ENCODE measurements at places on chromosomes 5 and 9.

- no peak for DNase-seq
These were observed 357.6 kb upstream of the RPS23 start for GRCh38 chr5:82635561-82636288.

- DNase-seq = no peak
These were observed 60.8 kb downstream of the MLLT3 start for GRCh38 chr9:20561531-20561930.

- DNase-seq = no peak
These were observed 317.0 kb upstream of the ADCY2 start for GRCh38 chr5:7078901-7079300.

GRCh38 chr5:143308731-143309130, 94.8 kb downstream of the NR3C1 start:
- no peak for DNase-seq

DNA sequence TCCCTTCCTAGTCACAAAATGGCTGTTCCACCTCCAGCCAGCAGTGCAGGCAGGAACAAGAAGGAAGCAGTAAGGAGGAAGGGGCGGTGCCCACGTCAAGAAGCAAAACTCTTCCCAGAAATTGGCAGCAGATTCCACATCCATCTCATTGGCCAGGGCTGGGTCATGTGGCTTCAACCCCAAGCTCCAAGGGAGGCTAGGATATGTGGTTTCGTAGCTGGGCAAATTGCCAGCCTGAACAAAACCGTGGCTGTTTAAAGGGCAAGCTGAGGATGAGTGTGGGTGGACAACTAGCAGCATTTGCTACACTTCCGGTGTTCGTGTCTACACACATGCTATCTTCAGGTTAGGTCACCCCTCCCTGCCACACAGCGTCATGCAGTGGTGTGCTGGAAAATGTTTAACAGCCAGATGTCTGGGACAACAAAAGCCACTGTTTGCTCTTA, 92.1 kb upstream of the MAP1B start:
- DNase-seq = peak; percentile 46

DNA sequence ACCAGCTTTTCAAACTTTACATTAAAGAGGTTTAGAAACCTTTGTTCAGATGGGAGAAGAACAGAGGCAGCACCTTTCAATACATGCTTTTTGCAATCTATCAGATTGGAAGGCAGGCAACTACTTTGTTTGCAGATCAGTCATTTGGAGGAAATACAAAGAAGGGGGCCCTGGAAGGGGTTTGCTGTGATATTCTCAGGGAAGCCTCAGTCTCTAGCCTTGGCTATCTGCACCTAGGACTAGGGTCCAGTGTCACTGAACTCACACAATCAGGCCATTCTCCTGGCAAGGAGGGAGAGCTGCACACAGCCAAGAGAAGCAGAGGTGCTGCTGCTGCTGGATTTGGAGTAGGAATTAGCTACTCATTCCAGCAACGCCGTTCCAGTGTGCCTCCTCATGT, 79.5 kb downstream of the CRB2 start:
- no peak for DNase-seq

GRCh38 chr9:101398930-101399642, 435 bp downstream of the ZNF189 start:
- peak; percentile 11 for DNase-seq

DNA sequence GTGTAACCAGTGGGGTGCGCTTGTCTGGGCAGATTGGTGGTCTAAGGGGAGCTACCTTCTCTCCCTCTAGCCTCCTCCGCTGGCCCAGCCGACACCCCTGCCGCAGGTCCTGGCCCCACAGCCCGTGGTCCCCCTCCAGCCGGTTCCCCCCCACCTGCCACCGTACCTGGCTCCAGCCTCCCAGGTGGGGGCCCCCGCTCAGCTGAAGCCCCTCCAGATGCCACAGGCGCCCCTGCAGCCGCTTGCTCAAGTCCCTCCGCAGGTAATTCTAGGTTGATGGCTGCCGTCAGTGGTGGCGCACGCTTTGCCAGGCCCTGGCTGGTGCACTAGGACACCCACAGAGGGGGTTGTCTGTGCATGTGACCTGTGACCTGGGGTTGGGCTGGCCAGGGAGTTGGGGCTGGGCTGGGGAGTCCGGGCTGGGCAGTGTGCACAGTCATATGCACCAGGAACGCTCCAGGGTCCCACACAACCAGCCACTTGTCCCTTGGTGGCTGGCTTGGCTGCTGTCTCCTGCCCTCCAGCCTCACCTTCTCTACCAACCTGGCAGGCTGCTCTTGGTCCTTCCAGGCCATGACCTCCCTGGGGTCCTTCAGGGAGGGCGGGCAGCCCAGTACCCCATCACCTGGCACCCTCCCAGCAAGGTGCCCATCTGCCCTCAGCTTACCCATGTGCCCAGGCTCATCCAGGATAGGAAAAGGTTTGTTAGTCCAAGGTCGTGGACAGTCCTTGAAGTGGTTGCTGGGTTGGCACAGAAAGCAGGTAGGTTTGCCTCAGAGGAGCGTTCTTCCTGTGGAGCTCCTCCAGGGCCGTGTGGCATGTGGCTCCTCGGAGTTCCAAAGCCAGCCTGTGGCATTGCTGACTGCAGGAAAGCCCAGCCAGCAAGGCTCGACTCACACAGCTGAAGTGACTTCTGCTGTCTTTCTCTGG, 73.2 kb downstream of the WNK2 start:
- DNase-seq = no peak

DNA sequence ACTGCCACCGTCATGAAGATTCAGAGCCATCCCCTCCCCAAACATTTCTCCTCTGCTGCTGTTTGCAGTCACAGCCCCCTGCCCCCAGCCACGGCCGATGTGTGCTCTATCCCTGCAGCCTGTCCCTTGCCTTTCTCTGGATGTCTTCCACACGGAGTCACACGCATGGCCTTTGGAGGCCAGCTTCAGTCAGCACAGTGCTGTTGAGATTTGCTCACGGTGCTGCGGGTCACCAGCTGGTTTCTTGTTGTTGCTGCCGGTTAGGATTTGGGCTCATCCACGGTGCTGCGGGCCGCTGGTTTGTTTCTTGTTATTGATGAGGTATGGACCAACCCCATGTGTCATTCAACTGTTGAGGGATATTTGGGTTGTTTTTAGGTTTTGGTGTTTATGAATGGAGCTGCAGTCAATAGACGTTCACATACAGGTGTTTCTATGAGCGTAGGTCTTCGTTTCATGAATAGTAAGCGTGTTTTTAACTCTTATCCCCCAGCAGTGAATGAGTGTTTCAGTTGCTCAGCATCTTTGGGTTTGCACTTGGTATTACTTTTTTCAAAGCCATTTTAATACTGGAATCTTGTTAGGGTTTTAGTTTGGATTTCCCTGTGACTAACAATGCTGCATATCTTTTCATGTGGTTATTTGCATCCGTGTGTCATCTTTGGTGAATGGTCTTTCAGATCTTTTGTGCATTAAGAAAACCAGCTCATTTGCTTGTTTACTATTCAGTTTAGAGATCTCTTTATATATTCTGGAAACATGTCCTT, 57.6 kb downstream of the AHRR start:
- no peak for DNase-seq

- DNase-seq = no peak
These were observed 15.9 kb upstream of the SYNPO start for GRCh38 chr5:150624334-150625163.

DNA sequence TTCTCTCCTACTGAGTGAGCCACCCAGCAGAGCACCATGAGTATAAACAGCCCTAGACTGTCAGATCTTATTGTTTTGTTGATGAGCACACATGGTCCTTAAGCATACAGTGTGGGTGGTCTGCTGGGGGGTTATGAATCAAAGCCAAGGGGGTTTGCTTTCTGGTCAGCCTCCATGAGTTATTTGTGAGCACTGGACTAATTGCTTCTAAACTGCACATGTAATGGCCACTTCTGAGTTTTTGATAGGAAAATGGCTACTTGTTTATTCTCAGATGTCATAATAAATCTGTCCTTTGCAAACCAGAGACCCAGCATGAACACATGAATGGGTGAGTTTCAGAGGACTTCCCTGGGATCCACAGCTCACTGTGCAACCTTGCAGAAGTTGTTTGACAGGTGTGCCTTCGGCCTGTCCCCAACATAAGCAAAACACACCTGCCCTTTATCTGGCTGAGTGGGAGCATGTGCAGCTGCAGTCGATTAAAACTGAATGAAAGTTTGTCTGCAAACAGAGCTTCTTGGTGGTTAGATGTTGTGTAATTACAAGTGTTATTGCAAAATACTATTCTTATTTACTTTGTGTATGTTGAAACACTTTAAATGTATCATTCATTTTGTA, 35.9 kb downstream of the MAMDC2 start:
- DNase-seq = no peak

GRCh38 chr5:134411546-134412266, at the start of gene CDKN2AIPNL:
Gene CDKN2AIPNL, minus strand, starts transcription at chr5:134411881. Its CDS starts 27 bp downstream, at chr5:134411854.
- DNase-seq = peak; percentile 93

DNA sequence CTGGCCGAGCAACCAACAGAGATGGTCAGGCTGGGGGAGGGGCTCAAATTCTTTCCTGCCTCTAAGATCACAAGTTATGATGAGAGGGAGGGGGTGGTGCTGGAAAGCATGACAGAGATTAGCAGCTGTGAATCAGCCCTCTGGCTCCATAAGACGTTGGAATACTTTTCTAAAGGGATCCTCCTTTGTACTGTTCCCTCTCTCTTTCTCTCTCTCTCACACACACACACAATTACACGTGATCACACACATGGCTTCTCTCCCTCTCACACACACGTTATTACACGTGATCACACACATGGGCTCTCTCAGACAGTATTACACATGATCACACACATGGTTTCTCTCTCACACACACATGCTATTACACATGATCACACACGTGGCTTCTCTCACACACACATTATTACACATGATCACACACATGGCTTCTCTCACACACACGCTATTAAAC, at the start of gene SLC45A2:
TSS of gene SLC45A2 (minus strand) at position 23 of the 454 bp plus-strand sequence. CDS start 110 bp downstream, outside the sequence.
- no peak for DNase-seq

- no peak for DNase-seq
These were observed 116.7 kb downstream of the ADAMTS2 start for GRCh38 chr5:179228341-179229121.

- no peak for DNase-seq
These were observed 9.7 kb upstream of the ANKDD1B start for GRCh38 chr5:75601567-75601966.

- DNase-seq = no peak
These were observed 71.5 kb upstream of the MEF2C start for GRCh38 chr5:88954511-88954910.

GRCh38 chr5:152592416-152592815, 187.3 kb upstream of the NMUR2 start:
- DNase-seq = no peak

DNA sequence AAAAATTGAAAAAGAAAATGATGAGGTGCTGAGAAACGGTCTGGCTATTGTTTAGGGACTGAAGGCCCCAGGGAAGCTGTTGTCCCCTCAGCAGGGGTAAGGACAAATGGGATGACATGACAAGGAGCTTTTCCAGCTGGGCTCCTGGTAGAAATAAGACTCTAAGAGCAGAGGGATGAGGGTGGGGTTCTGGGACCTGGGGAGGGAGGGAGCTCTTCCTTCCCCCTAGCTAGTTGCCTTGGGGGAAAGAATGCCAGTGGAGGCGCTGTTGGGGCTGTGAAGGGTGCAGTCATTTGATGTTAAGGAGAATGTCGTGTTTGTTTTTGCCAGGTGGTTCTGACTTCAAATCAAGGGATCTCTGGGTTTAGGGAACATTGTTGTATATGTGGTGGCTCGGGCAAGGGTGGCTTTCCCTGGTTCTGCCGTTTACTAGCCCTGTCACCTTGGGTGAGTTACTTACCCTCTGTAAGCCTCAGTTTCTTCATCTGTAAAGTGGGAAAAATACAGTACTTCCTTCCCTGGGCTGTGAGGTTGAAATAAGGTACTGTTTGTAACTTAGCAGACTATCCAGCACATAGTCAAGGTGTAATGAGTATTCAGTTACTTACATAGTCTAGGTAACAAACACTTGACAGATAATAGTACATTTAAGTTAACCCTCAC, 47.8 kb downstream of the WWC1 start:
- DNase-seq = no peak

DNA sequence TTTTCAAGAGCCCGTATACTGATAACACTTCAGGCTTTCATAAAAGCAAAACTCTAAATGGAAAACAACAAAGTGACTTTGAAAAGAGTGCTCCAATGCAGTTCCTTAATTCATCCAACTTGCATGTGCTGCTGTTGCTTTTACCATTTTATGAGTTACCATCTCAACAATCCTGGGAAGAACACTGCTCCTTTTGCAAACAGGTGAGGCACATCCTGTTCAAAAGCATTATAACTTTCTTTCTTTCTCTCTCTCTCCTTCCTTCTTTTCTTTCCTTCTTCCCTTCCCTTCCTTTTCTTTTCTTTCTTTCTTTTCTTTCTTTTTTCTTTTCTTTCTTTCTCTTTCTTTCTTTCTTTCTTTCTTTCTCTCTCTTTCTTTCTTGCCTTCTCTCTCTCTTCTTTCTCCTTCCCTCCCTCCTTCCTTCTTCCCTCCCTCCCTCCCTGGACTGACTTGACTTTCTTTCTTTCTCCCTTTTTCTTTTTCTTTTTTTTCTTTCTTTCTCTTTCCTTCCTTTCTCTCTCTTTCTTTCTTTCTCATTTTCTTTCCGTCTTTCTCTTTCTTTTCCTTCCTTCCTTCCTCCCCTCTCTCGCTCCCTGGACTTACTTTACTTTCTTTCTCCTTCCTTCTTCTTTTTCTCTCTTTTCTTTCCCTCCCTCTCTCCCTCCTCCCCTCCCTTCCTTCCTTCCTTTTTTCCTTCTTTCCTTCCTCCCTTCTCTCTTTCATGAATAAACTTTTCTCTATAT, 11.2 kb upstream of the PARP8 start:
- DNase-seq = no peak

DNA sequence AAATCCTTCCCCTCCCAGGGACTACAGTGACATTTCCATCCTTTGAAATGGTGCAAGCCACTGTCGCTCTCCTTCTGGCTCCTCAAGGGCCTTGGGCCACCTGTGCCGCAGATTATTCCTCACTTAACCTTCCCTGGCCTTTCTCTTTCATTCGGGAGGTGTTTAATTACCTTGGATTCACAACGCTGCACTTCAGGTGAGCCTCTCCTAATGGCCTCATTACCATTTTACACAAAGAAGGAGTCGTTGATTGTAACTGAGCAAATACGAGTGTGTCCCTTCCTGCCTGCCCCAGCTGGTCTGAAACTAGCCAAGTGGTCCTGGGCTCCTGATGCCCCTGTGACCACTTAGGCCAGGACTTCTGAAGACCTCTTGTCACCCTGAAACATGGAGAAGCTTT, 205.0 kb downstream of the CRB2 start:
- no peak for DNase-seq

DNA sequence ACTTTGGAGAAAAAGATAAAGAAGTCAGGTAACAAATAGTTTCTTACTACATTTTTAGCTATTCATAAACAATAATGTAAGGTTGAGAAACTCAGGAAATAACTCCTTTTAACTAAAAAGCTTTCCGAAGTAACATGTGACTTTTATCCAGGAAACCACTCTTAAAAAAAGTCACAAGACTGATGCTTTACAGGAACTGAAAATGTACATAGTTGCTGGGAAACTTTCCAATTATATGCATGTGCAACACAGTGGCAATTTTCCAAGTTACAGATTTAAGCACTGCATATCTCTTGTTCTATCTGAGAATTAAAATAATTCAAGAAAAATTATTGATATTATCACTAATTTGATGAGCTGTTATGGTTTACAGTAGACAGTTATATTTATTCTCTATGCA, 105.2 kb downstream of the CDH10 start:
- DNase-seq = no peak

Data from T-helper 2 cell (primary cell).